ENCODE measurements at places on chromosomes 2 and 18.
A peak's percentile ranks its signal among the peaks of the same experiment; 100 is the strongest.

DNA sequence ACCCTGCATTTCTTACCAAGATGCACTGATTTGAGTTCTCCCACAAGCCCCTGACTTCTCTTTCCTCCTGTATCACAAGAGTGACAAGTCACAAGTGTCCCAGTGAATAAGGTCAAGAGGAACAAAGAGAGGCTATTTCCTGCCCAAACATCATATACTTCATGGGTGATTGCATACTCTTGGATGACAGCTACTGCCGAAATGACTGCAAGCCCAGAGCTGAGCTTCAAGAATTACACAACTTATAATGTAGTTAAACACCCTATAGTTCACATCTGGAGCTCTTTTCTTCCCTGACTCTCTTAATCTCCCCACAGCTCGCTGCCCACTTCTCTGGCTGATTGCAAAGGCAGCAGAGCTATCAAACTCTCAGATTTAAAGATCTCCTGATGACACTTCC lies 289.7 kb upstream of the PARD3B start:
- no peak for DNase-seq

GRCh38 chr2:54306556-54306955 lies 50.5 kb upstream of the TSPYL6 start:
- no peak for DNase-seq

- DNase-seq = peak; percentile 35
These were observed 54.3 kb downstream of the TMX3 start for GRCh38 chr18:68660354-68661183.

DNA sequence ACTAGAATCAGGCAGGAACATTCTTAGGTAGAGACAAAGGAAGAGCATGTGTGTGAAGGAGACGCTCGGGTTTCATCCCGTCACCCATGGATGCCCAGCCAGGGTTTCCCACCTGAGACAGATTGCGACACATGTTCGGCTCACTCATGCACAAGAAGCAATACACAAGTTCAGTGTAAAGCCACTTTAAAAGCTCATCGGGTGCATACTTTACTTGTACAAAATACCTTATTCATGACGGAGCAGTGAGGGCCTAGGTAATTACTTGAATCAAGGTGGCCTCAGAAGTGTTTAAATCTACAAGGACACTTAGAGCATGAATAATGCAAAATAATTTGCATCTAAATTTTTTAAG lies 42.0 kb downstream of the ZEB2 start:
- DNase-seq = no peak

DNA sequence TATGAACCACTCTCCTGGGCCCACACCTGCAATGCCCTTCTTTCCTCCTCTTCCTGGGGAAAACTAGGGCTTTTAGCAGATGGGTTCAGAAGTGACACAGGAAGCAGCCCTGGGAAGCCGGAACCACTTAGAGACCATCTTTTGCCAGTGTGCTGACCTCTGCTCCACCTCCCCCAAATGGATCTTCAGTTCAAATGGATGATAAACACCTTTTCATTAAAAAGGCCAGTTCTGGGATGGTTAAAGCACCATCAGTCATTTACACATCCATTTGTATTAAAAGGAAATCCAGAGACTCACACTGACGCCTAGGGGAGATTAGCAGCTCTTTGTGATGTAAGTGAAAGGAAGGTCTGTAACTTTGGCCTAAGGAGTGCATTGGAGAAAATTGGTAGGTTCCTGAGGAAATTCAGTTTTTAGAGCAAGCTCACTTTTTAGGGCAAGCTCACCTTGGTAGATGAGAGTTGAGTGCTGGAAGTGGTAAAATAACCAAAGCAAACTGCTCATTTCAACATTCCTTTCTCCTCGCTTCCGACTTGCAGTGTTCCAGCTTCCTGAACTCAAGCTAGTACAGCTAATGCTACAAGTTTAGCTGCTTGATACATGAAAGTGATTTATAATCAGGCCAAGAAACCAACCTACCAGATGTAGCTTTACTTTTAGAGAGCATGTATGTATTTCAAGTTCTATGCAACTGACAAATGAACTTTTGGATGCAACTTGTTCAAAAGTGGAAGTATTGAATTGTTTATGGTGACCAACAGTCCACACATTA lies 47.7 kb downstream of the ACTR2 start:
- no peak for DNase-seq

DNA sequence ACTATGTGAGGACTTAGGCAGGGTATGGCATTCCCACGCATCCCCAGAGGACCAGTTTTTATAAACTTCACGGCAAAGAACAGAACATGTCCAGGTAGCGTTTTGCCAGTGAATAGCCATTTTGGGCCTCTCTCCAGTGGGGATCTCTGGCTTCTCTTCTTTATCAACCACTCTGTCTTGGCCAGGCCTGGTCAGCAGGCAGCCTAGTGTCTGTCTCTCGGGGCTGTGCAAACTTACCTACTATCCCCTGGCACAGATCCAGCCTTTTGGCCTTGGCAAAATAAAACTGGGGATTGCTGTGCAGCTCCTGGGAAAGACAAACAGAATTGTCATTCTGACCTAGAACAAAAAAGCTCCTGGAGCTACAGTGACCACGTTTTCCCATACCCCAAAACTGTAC lies 14.5 kb downstream of the CAPN14 start:
- no peak for DNase-seq

GRCh38 chr2:88874063-88874657 lies 182.7 kb downstream of the RPIA start:
- DNase-seq = peak; percentile 72

GRCh38 chr2:6074089-6074643 lies 382.0 kb downstream of the SOX11 start:
- no peak for DNase-seq

DNA sequence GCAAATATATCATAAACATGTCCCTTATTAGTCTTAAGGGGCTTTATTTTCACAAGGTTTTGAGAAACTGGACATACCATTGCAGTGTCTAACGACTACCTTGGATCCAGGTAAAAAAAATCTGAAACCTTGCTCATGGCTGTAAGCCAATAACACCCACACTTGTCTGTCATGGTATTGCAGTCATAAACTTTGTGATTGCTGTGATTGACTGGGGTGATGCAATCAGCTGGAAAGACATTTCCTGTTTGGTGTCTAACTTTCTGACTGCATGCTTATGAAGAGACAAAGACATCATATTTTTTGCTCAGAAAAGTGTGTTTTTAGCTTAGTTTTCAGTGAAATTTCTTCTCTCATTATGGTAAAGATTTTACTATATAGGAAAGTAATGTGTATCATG lies 635.0 kb downstream of the TSN start:
- peak; percentile 14 for DNase-seq

DNA sequence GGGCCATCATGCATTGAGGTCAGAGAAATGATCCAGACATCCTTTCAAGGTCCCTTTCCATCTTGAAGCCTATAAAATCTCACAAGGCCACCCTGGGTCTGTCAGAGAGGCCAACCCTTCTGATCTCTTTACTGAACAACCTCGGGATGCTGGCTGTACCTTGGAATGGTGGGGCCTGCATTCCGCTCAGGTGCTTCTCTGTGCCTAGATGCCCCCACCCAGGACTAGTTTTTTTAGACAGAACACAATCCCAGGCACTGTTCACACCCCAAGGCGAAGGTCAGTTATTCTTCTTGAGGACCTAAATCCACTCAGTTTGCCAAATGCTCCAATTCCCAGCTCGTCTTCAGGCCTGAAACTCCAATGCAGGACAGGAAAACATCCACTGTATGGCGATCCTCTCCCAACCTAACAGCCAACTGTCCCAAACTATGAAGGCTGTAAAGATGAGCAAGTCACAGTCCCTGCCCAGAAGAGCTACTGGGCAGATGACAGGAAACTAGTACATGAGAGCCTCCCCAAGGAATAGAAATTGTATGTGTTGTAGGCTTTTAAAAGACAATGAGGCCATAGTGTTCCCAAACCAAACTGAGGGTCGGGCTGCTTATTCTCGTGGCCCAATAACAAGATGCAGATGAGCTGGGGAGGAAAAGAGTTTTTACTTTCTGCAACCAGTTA lies 154.4 kb upstream of the ACAA2 start:
- DNase-seq = no peak

- no peak for DNase-seq
These were observed 115.7 kb downstream of the GYPC start for GRCh38 chr2:126771501-126772195.

- no peak for DNase-seq
These were observed 4.6 kb downstream of the TTR start for GRCh38 chr18:31596081-31596872.

DNA sequence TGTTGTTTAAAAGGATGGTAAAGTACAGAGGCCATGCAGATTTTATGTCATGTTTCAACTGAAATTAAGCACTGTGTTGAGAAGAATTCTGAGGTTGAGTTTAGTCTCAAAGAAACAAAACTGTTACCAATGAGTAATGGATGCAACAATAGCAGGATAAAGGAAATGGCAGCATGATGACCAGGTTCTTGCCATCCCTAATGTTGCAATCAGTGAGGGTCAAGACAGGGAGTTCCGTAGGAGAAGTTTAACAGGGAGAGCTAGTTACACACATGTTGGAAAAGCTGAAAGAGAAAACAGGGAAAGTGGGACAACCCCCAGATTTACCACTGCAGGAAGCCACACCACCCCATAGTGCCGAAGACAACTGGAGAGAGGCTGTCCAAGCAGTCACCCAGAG lies 343.8 kb upstream of the EPHA4 start:
- DNase-seq = no peak

DNA sequence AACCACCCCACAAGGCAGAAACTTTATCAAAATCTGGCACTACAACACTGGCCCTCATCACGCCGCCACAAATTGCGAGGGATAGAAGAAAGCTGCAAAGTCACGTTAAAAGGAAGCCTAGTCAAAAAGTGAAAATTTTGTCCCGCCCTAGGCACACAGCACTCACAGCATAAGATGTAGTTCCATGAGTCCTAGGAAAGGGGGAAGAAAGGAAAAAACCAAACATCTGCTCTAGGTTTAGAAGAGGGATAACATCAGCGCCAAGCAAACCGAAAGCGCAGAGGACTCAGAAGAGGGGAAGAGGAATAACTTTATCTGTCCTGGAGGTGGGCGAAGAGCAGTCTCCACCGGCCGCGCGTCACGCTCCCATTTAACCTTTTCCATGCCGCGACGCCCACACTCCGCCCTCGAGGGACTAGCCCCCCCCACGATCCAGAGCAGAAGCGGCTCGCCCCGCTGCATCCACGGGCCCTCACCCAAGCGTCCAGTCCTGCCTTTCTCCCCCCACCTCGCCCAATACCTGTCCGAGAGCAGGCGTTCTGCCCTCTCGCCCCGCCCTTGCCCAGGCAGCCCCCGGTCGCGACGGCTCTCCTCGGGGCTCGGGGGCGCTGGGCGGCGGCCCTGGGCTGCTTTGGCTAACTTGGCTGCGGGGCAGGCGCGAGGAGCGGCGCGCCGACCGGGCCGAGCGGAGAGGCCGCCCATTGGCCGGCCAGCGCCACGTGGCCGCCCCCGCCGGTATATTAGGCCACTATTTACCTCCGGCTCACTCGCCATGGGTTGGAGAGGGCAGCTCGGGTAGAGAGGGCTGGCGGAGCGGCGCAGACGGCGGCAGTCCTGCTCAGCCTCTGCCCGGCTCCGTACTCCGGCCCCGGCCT lies at the start of gene HOXD1:
TSS of gene HOXD1 (plus strand) at position 770 of the 875 bp plus-strand sequence. CDS start 134 bp downstream, outside the sequence.
- no peak for DNase-seq

DNA sequence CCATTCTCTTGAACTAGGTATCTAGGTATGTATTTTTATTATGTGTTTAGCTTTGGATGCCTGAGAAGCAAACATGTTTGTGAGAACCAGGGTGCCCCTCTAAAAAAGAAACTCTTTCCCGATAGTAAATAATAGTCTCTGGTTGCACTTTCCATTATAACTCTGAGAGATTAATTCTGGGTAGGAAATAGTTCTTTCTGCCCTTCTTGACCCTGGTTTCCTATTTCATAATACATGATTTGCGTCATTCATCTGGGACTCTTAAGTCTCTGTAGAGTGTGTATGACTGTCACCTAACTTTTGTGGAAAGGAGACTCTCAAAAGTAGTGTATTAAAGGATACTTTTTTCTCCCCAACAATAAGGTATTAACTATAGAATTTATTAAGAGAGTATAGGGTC lies 31.5 kb downstream of the ACSL3 start:
- peak; percentile 84 for DNase-seq

GRCh38 chr2:94923196-94923595 lies 52.0 kb downstream of the TEKT4 start:
- no peak for DNase-seq

GRCh38 chr2:196961889-196962288 lies 35.4 kb upstream of the PGAP1 start:
- DNase-seq = no peak

DNA sequence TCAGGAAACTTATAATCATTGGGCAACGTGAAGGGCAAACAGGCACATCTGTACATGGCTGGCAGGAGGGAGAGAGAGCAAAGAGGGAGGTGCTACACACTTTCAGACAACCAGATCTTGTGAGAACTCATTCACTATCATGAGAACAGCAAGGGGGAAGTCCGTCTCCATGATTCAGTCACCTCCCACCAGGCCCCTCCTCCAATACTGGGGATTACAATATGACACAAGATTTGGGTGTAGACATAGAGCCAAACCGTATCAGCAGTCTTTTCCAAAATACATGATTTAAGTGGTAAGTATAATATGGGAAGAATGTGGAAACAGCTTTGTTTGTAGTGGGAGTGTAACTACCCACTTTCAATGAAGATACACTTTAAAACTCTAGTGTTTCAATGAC lies 65.0 kb downstream of the EPB41L5 start:
- peak; percentile 9 for DNase-seq

DNA sequence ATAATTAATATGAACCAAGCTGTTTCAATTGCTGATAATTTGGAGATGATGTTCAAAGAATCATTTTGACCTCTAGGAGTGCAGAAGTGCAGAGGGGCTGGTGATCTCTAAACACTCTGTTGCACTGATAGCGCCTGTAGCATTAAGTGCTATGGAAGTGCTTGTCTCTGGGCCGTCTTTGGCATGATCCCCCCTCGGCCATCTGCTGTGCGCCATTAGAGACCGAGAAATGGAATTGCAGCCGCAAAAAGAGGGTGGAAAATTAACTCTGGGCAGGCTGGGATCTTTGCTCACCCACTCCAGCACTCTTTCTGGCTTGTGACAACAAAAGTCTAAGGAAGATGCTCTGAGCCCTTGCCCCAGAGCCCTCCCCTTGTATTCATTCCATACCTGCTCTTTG lies 23.4 kb downstream of the AKAIN1 start:
- no peak for DNase-seq

DNA sequence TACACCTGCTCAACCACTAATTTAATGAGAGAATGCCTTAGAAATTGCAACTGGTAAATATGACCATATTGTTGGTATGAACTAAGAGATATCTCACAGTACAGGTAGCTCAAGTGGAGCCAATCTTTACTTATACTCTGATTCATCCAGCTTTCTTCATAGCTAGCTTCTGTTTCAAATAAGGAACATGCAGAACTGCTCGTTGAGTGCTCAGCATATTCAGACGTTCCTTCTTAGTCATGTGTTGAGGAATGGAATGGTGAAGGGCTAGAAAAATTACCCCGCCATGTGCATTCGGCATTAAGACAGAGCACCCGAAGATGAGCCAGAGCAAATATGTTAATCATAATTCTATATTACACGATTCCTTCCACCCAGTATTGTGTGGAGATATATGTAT lies 144.0 kb upstream of the VRK2 start:
- no peak for DNase-seq

Data from NB4 (cell line).